ENCODE measurements at places on chromosomes 1 and 21.

DNA sequence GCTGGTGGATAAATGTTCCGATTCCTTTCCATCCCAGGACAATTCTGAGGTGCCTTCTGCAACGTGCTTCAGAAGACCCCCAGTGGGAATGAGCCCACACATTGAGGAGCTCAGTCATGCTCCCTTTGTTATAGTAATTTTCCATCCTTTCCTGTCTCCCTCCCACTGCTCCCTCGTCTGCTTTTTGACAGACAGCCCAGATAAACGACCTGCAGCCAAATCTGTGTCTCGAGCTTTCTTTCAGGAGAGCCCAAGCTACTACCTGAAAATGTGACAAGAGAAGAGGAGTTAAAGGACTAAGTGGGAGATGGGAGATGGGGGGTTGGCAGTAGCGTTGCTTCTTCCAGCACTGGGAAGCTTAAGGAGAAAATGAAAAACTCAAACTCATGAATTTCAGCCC lies 65.9 kb upstream of the LRRN2 start:
- DNase-seq, result no peak

DNA sequence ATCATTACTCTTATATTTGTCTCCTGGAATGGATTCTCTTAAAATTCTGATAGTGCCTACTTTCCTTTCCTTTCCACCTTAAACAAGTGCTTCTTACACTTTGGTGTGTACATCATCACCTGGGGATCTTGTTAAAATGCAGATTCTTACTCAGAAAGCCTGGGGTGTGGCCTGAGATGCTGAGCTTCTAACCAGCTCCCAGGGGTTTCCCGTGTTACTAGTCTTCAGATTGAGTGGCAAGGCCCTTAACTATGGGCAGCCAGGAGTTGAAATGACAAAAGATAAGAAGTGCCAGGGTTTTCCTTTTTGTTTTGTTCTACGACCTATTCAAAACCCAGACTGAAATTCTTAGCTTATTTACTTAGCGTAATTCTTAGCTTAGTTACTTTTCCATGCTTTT lies 159.2 kb downstream of the HFM1 start:
- no peak for DNase-seq

- no peak for DNase-seq
Measured at GRCh38 chr1:232476538-232476950, 153.4 kb downstream of the SIPA1L2 start.

DNA sequence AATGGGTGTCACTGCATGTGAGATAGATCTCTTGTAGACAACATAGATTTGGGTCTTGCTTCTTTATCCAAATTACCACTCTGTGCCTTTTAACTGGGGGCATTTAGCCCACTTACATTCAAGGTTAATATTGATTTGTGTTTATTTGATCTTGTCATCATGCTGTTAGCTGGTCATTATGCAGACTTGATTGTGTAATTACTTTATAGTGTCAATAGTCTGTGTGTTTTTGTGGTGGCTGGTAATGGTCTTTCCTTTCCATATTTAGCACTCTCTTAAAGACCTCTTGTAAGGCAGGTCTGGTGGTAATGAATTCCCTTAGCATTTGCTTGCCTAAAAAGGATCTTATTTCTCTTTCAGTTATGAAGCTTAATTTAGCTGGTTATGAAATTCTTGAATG lies 29.6 kb downstream of the ZNF691 start:
- DNase-seq, result no peak

GRCh38 chr1:32200226-32201010 lies at the start of gene CCDC28B:
Gene CCDC28B, plus strand, starts transcription at chr1:32200595. Its CDS starts 1,341 bp downstream, at chr1:32201936.
- peak; percentile 83 for DNase-seq

GRCh38 chr1:17927952-17928351 lies 172.8 kb downstream of the ACTL8 start:
- DNase-seq, result no peak

DNA sequence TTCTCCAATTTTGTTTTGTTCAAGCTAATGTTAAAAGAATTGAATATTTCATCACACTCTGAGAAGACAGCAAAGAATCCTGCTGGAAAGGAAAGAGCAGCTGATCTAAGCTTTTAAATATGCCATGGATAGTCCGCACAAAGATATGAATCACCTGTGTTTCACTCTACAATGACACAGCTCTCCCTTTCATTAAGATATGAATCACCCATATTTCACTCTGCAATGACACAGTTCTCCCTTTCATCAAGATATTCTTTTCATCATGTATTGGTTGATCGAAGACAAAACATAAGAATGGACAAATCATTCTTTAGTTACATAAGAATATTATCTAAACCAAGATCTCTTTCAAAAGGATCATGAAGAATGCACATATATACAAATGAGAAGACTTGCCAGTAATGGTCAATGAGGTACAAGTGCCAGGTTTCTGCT lies 367.3 kb downstream of the SMYD3 start:
- no peak for DNase-seq

DNA sequence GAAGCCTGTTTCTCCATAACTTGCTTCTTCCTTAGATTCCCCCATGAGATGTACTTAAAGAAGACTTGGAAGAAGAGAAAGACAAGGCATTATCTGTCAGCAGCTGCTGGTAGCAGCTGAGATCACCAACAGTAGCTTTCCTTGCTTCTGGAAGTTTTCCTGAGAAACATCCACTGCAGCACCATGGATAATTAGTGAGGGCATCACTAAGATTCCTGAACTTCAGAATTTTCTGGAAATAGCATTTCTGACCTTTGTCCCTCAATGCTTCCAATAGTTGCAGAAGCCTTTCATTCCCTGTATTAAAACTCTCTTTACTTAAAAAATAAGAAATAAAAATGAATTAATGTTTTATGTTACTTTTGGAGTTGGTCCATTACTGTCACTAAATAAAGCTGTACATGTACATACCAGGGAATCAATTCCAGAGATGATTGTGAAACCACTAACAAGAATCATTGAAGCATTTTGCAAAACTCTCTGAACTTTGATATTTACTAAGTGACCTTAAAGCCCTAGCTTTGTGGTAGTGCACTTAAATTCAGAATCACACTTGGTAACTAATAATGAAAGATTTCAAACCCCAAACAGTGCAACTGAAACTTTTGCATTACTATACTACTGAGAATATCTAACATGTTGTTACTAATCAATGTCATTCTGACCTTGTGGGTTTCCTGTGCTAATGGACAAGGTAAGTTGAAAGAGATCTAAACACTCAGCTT lies at the start of gene CFHR4:
Gene CFHR4, plus strand, starts transcription at position 538 of the 725 bp plus-strand sequence. Its CDS starts 99 bp downstream, at position 637.
- DNase-seq, result no peak

GRCh38 chr21:42925114-42925926 lies at the start of gene ERVH48-1:
Gene ERVH48-1, minus strand, starts transcription at chr21:42925630. Its CDS starts 6,624 bp downstream, at chr21:42919006.
- DNase-seq, result no peak

GRCh38 chr1:43437031-43437973 lies 16.4 kb downstream of the HYI start:
- DNase-seq, result no peak

DNA sequence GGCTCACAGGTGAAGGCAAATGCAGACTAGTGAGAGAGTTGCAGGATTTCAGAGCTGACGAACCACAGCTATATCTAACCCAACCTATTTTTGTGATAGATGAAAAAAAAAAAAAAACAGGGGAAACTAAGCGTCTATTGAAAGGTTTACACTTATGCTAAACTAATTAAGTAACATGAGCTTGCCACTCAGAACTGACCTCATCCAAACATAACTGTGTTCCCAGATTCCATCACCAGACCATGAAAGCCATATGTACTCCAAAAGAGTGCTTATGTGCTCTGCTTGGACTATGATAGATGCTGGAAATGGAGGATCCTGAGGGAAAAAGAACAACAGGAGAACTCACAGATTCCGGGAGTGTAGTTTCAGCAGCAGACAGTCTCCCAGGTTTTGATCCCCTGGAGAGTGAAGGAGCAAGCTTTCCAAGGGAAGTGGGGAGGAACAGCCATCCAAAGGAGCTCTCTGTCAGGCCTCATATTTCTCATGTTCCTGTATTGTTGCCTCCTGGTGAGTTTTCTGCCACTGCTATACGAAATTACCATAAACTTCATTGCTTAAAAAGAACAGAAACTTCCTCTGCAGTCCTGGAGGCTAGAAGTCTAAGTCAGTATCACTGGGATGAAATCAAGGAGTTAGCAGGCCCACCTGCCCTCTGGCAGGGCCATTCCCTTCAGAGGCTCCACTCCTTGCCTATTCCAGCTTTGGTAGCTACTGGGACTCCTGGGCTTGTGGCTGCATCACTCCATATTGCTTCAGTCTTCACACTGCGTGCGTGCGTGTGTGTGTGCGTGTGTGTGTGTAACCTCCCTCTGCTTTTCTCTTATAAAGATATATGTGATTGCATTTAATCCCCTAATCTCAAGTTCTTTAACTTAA lies 38.1 kb downstream of the NIBAN1 start:
- DNase-seq, result no peak

DNA sequence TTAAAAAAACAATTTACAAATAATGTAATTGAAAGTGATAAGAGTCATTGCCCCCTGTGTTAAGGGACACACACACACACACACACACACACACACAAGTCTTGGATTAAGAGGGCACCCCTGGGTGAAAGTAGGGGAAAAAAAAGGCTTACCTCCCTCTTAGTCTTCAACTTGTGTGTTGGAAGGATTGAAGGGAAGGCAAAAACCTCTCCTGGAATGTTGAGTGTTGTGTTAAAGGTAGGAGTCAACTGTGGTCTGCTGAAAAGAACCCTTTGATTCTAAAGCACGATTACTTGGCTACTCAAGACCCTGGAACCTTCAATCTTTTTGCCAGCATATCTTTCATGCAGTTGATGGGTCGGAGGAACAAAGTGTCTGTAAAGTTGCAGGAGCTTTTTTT lies 6.4 kb downstream of the PBX1 start:
- no peak for DNase-seq

GRCh38 chr1:86699186-86699585 lies 5.2 kb upstream of the SH3GLB1 start:
- DNase-seq, result no peak

DNA sequence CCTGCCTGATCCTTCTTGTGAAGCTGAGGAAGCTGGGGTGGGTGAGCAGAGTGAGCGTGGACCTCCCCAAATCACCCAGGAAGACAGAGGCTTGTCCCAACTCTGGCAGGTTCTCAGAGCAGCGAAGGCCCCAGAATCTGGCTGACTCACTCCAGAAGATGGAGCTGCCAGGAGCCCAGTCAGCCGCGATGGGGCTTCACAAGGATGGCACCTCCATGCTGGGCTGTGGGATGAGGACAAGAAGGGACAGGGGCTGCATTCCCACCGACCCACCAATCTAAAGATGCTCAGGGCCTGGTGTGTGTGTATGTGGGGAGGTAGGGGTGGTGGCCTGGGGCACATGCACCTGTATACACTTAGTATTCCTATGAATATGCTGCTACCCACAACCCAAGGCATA lies 52.9 kb downstream of the ATP1A1 start:
- no peak for DNase-seq

DNA sequence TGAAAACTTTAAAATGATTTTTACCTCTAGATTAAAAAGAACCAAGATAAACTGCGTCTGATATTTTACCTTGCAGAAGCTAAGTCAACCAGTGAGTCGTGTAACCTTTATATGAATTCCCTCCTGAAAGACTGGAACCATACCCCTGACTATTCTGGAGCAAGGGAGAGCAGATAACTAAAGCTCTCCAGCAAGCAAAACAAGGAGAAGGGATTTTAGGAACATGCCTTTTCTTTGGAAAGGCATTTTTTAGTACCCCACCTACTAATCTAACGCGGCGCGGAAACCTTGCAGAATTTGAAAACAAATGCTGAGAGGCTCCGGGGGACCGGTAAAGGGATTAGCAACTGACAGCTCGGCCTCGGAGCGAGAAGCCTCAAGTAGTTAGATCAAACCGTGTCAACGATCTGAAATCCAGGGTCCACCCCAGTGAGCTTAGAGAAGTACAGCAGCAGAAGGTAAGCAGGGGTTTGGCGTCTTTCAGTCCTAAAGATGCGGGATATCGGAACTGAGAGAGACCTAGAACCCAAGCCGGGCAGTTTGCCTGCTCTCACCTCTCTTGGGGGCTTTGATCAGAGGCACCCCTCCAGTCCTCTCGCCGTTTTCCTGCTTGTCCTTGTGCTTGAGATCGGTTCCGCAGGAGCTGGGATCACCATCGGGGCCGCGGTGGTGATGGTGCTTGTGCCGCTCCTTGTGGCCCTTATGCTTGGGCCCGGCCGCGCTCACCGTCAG lies 954 bp downstream of the RSBN1 start:
- peak; percentile 83 for DNase-seq

DNA sequence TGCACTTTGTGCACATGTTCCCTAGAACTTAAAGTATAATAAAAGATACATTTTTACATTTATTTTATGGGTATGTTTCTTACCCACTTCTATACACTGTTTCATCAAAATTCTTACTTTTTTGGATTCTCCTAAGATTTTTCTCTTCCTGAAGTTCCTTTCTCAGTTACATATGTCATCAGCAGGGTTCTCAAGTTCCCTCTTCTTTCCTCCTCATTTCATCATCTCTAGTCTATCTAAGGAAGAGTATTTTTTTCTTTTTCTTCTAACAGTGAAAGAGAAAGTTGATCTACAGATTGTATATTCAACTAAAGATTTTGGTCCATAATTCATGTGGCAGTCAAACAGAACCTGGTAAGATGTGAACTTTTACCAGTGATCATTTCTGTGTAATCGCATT lies 41.2 kb upstream of the CYYR1 start:
- DNase-seq, result no peak

DNA sequence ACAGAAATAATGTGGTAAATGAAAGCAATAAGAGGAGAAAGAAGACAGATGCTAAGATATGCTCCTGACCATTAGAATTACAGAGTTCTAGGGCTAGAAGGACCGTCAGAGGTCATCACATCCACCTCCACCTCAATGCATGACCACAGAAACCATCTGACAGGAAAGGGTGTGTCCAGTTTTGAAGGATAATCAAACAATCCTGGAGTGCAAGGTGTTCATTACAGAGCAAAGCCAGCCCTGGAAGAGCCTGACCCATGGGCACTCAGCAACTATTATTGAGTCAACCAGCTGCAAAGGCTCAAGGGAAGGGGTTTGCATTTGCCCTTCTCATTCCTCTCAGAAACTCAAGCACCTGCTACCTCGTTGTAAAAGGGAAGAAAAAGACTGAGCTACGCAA lies 46.4 kb downstream of the TOR1AIP2 start:
- no peak for DNase-seq

DNA sequence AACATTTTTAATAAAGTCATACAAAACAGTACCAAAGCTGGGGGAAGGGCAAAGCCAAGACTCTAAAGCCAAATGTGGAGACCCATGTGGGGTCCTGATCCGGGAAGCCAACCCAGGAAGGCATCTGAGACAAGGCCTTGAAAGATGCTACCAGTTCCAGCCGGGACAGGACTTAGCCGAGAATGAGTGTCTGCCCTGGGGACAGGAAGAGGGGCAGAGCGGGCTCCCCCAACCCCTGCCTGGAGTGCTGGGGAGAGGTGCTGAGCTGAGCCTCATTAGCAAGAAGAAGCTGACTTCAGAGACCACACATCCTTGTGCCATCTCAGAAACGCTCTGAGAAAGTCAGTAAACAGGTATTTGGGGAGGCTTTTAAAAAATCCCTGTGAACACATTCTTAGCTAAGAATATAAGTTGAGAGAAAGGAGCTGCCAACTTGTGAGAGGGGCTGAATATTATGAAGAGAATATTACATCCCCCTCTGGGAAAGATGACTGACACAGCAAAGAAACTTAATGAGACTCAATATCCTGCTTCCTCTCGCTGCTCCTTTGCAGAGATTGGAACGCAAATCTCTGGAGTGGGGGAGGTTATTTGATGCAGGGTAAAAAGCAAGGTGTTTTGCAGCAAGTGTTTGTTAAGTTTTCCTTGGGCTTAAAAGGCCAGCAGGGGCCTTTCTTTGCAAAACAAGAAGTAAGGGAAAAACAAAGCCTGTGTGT lies 103.3 kb upstream of the KCND3 start:
- DNase-seq, result no peak

All from NCI-H526 (cell line).